Trophoblast cell (in vitro differentiated cells and primary cell): ENCODE measurements at places on chromosomes 12 and 14.

GRCh38 chr12:114194956-114195355 lies 211.0 kb downstream of the TBX5 start:
- no peak for DNase-seq

DNA sequence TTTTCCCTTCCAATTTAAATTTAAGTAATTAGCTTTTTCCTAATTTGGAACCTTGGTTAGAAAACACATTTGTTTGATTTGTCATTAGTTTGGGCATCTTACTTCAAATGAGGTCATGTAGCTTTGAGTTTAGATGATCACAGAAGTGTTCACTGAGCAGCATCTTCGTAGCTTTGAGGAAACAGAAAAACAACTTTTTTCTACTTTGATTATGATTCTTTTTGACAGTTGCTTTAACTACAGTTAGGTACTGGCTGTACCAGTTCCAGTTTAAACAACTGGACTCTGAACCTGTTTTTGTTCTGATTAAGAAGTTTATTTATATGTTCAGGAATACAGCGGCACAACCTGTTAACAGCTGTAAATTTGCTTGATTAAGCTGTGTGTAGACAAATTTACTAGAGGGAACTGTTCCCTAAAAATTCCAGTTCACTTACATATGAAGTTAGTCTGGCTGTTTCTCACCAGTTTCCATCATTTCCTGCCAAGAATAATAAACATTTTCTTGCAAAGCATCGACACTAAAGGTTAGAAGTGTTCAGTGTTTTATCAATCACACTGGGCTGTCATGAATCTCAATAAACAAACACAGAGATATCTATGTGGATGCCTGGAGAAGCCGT lies 191.9 kb downstream of the RAD51B start:
- no peak for DNase-seq

DNA sequence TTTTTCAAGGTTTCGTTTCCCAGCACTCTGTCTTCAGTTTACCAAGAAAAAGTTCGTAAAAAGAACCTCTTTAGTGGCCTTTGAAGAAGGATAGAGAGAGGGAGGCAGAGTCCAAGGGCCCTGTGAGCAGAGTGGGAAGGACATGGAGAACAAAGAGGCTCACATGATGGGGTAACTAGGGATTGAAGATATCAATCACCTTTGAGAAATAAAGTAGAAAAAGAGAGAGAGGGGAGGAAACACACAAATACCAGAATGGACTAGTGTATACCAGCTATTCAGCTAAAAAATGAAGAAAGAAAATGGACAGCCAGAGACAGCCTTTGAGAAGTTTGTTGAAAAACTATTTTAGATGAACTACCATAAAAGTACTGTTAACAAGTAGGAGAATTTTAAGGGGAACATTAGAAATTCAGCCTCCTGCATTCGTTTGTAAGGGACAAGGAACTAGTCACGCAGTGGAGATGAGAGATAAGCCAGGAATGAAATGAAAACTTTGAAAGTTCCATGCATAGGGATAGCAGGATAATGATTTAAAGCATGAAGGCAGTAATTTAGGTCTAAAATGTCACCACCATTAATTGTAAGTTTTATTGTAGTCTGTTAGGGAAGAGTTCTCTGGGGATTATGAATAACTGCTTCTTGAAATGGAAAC lies 82.1 kb downstream of the SPTSSA start:
- no peak for DNase-seq

GRCh38 chr12:68871921-68872320 lies 61.0 kb downstream of the CPM start:
- DNase-seq, result peak; percentile 42

DNA sequence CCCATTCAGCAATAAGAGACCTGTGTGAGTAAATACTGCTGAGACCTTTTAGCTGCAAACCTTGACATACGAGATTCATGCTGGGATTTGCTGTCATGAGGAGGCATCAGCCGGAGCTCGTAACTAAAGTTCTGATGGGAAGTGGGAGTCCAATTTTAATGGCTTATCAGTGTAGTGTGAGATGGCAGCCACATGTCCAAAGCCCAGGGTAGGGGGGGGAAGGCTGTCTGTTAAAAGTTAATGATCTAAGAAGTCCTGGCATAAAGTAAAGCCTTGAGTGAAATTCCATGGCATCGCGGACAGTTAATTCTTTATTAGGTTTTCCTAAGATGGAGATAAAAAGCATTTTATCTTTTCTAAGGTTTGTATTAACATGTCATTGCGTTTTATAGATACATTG lies 240.0 kb downstream of the AACS start:
- DNase-seq, result no peak

- DNase-seq, result no peak
Measured at GRCh38 chr12:82954064-82954463, 267.4 kb downstream of the TMTC2 start.

- no peak for DNase-seq
Measured at GRCh38 chr14:102518063-102518648, 8.6 kb upstream of the ANKRD9 start.

DNA sequence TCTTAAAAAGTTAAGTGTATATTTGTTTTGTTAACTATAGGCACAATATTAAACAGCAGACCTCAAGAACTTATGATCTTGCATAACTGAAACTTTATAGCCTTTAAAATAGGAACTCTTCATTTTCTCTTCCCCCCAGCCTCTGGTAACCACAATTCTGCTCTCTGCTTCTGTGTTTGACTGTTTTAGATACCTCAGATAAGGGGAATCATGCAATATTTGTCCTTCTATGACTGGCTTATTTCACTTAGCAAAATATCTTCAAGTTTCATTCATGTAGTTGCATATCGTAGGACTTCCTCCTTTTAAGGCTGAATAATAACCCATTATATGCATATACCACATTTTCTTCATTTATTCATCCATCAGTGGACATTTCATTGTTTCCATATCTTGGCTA lies 131.3 kb downstream of the PTPRO start:
- DNase-seq, result no peak

DNA sequence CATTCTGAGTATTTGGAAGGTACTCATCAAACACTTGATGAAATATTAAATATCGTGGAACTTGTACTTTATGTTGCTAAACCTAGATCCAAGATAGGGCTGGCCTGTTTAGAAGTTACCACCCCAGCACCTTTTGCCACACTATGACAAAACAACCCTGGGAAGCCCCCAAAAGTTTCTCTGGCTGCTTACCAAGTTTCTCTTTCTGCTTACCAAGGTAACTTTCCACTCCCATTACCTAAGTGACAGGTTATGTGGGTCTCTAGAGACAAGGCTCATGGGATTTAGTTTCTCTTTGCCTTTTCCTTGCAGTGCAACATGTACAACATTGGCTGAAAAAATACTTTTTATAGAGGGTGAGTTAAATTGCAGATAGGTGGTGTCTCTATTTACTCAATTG lies 28.9 kb upstream of the PPM1A start:
- DNase-seq, result no peak

DNA sequence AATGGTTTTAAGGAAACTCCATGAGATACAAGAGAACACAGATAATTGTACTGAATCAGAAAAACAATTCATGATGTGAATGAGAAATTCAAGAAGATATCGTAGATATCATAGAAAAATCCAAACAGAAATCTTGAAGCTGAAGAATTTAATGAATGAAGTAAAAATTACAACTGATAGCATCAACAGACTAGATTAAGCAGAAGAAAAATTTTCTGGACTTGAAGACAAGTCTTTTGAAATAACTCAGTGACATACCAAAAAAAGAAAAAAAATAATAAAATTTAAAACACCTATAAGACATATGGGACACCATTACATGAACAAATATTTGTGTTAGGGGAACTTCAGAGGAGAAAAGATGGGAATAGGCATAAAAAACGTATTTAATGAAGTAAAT lies 122.8 kb upstream of the SYT10 start:
- no peak for DNase-seq

- DNase-seq, result no peak
Measured at GRCh38 chr14:101458741-101459550, 102.3 kb upstream of the DIO3 start.

- no peak for DNase-seq
Measured at GRCh38 chr12:92860521-92860920, 68.6 kb downstream of the EEA1 start.

DNA sequence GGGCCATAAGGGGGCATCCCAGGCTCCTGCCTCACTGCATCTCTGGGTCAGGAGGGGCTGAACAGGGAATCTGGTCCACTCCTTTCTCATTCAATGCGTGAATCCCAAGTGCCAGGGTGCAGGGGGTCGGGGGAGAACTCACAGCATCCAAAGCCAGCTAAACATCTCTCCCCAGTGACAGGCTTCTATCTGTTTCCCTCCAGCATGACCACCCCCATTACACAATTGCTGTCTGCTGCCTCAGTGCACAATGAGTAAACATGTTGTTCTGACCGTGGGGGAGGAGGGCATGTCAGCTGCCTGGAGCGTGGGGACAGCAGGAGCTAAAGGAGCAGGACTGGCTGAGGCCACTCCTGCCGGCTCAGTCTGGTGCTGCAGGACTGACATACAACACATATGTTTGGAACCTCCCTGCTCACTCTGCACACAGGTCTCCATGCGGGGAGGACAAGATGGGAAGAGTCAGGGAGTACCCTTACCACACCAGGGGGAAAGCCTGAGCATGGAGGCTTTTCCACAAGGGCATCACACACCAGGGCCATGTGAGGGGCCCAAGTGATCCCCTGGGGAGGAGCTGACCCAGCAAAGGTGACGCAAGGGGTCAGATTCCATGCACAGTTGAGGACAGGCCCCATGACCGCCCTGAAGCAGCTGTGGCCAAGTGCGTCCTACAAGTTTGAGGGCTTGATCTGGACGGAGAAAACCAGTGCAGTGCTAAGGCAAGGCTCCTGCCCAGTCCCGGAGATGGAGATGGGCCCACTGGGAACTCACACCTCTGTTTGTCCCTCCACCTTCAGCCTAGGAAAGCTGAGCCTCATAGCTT lies 1.4 kb downstream of the TNS2 start:
- peak; percentile 21 for DNase-seq

DNA sequence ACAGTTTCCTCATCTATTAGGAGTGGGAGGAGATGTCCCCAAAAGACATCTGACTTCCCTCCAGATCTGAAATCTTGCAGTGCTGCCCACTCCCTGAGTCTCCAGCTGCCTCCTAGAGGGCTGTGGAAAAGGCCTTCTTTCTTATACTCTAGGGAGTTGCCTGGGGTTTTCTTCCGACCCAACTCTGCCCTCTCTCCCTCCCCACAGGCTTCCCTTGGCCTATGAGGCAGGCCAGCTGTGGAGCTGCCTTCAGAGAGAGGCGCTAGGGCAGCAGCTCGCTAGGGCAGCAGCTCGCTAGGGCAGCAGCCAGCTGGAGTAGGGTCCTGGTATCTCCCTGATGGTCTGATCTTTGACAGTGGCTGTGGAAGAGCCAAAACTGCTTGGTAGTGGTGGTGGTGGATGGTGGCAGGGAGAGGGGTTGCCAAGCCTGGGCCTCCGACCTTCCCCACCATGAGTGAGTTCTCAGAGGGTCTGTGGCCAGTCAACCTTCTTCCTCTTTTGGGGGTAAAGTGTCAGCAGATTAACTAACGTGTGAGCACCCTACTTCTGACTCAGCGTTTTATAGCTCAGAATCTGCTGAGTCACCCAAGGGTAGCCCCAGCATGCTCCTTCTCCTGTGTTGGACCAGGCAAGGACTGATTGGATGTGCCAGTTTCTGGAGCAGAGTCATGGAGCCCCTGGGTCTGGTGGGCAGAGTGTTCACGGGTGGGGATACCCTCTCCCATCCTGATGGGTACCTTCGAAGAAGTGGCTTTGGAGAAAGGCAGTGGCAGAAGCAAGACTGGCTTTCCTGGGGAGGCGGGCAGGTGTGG lies 2.3 kb downstream of the SLC48A1 start:
- no peak for DNase-seq

GRCh38 chr12:20577054-20577453 lies 118.1 kb upstream of the SLCO1C1 start:
- DNase-seq, result no peak

DNA sequence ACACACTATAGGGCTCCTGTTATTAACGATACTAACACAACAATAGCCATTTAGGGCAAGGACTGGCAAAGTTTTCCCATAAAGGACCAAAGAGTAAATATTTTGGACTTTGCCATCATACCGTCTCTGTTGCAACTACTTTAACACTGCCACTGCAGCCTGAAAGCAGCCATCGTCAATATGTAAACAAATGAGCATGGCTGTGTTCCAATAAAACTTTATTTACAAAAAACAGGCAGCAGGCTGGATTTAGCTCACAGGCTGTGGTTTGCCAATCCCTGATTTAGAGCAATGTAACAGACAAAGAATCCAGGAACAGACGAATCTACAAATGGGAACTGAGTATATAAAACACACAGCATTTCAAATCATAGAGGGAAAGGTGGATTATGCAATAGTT lies 84.1 kb downstream of the FRMD6 start:
- DNase-seq, result no peak

DNA sequence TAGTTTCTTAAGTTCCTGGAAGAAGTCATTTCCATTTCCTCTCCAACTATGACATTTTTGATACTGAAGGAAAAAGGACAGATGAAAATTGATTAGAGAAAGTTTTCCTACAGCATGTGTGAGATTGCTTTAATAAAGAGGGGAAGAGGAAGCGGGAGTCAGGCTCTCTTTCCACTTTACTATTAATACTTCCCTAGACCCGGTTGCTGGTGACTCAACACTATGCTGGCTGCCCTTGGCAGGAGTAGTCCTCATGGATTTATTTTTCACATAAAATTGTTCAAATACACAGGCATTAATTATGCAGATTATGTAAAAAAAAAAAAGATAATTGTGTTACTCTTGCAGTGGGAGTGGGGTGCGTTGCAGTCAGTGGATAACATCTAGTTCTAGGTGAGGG lies 293.4 kb downstream of the EGLN3 start:
- DNase-seq, result no peak

GRCh38 chr12:109880043-109880931 lies at the start of gene GLTP:
Gene GLTP, minus strand, starts transcription at chr12:109880541. Its CDS starts 167 bp downstream, at chr12:109880374.
- DNase-seq, result peak; percentile 97

DNA sequence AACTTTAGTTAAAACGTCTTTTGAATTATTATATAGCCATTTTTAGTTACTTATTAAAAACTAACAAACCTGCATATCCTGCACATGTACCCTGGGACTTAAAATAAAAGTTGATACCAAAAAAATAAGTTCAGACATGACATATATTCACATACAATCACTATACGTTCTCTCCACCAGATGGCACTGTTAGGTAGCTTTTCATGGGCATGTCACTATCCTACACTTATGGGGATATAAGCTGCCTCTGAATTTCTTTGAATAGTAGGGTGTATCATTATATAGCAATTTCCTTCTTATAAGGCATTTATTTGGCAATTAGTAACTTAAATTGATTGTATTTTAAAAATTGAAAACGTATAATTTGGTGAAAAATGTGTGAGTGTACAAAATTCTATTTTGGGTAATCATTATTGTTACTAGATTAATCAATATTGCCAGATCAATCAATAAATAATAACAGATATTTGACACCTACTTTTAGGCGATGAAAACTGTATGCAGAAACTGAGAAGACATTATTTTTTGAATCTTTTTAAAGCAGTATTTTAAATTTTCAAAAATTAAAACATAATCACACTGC lies 31.8 kb upstream of the OR10A7 start:
- peak; percentile 54 for DNase-seq

GRCh38 chr12:116552773-116553373 lies 6.3 kb upstream of the MAP1LC3B2 start:
- DNase-seq, result no peak

DNA sequence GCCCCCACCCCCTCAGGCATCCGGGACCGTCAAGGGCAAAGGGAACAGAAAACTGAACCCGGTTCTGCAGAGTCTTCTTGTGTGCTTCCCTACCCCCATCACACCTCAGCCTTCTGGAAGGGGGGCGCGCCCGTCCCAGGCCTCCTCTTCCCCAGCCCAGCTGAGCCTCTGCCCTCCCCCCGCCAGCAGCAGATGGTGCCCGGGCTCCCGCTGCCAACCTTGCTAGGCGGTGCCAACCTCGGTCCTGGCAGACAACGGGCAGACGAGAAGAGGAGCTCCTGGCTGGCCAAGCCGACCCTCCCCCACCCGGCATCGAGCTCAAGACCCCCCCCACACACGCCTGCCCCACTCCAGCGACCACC lies 8.7 kb downstream of the STAC3 start:
- no peak for DNase-seq
